Activated CD4-positive, alpha-beta T cell treated with anti-CD3 and anti-CD28 coated beads, Interleukin-2, amount 10 ng/mL, durations not matched to agents 7 days and 5 days (primary cell): ENCODE measurements at places on chromosomes 3 and 15. TPM values are rescaled to one million over a fixed set of nuclear protein-coding genes. Genes with fewer than 3 reads are reported as not detected.
A peak's percentile ranks its signal among the peaks of the same experiment; 100 is the strongest.

GRCh38 chr15:94070356-94071295 is 160.7 kb upstream of the MCTP2 start:
- DNase-seq: no peak

DNA sequence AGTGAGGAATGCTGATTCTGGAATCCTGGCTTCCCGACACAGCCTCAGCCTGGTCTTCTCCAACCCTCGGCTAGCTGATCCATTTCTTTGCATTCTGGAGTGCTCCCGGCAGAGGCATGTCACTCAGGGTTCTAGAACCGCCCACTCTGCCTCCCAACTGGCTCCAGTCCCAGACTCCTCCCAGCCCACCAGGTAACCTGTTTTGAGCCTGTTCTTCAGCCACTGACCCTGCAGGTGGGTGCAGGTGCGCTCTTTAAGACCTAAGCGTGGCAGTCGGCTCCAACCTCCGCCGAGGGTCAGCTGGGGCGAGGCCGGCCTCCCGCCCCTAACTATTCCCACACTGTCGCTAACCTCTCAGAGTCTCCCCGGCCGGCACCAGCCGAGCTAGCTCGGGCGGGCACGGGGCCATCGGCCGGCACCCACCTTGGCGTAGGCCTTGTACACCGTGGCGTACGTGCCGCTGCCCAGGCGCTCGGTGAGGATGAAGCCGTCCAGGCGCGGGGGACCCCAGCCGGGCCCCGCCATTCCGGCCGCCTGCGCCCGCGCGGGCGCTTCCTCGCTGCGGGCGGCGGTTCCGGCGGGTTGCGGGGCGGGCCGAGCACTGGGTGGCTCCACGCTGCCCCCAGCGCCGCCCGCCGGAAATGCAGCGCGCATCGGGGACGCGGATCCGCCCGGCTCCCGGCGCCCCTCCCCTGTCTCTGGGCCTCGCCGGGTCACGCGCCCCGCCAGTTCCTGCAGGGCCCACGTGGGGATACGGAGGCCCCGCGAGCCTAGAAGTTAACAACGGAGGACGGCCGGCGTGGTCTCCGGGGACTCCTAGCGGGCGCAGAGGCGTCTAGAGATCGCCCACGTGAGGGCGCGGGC is at the start of gene ULK3:
Gene ULK3, minus strand, starts transcription at position 576 of the 864 bp plus-strand sequence. Its CDS starts 51 bp downstream, at position 525.
- peak; percentile 93 for DNase-seq

CLDN18 gene
- total RNA-seq: not detected

RASL12 gene
- not detected for total RNA-seq

- DNase-seq: no peak
Measured at GRCh38 chr3:52078781-52079560, 22.6 kb upstream of the DUSP7 start.

DNA sequence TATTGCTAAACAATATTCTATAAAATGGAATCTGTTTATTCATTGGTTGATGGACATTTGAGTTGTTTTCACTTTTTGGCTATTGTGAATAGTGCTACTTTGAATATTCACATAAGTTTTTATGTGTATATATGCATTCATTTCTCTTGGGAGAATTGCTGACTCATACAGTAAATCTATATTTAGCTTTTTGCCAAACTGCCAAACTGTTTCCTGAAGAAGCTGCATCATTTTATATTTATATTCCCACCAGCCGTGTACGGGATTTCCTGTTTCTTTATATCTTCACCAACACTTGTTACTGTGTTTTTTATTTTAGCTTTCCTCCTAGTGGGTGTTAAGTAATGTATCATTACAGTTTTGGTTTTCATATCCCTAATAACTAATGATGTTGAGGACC is 12.5 kb upstream of the TCAIM start:
- DNase-seq: no peak

GRCh38 chr15:60972866-60973265 is 256.2 kb downstream of the RORA start:
- DNase-seq: no peak

GRCh38 chr15:90101969-90102890 is at the start of gene IDH2:
IDH2 (minus strand) TSS chr15:90102468; CDS start chr15:90102390, 78 bp downstream.
- DNase-seq: peak; percentile 74

- no peak for DNase-seq
Measured at GRCh38 chr3:1609416-1609815, 489.2 kb upstream of the CNTN4 start.

- DNase-seq: no peak
Measured at GRCh38 chr15:55546718-55547117, 38.7 kb upstream of the DNAAF4 start.

GRCh38 chr15:69668963-69669362 is 216.3 kb downstream of the RPLP1 start:
- DNase-seq: peak; percentile 43

FSIP1 gene
- total RNA-seq: 0.30 TPM

PEX5L gene
- total RNA-seq: 0.04 TPM

- DNase-seq: peak; percentile 54
Measured at GRCh38 chr3:98343647-98344507, 9.8 kb upstream of the OR5K4 start.

ISL2 gene
- 0.54 TPM for total RNA-seq
